T-helper 1 cell (primary cell): ENCODE measurements at places on chromosomes 6 and 20.
A peak's percentile ranks its signal among the peaks of the same experiment; 100 is the strongest.

- no peak for DNase-seq
These were observed 44.4 kb downstream of the TRAM2 start for GRCh38 chr6:52532457-52532856.

DNA sequence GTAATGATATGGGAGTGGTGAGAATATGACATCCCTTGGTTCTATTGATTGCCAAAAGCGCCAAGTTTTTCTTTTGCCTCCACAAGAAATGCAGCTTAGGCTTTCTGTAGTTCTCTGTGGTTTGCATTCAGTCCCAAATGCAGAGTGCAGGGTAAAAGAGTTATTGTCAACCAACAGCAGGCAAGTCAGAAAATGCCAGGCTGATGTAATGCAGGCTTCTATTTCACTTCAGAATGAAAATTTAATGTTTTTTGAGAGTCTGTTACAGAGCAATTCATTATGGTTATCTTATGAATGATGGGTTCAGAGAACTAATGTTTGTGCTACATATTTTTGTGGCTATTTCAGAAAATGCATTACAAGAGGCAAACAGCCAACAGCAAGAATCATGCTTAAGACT lies 293.5 kb downstream of the CENPW start:
- DNase-seq = no peak

GRCh38 chr20:60512443-60512842 lies 554.2 kb downstream of the CDH26 start:
- no peak for DNase-seq

DNA sequence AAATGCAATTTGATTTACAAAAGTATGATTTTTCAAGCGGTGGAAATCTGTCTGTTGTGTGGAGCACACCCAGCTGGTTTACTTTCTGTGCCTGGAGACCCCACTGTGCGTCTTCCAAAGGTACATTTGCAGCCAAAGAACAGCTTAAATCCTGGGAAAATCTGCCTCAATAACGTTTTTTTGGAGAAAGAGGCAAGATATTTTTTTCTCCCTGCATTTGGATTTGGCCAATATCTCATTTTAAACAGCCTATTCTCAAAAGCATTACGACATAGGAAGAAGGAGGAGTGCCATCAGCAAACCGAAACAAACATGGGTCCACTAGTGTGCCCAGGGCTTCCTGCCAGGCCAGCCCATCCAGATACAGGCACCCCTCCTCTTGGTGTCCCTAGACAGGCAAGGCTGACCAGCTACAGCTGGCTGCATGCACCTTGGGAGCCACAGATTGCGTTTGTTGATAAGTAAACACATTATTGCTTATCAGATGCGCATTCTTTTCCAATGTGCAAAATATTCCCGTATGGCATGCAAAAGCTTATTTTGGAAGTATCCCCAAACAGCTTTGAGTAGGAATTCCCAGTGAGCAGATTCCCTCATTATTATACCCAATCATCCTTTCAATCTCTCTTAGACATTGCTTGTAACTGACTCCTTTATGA lies 184.5 kb upstream of the MARCKS start:
- no peak for DNase-seq

GRCh38 chr20:37131486-37131885 lies 35.7 kb upstream of the RBL1 start:
- no peak for DNase-seq

DNA sequence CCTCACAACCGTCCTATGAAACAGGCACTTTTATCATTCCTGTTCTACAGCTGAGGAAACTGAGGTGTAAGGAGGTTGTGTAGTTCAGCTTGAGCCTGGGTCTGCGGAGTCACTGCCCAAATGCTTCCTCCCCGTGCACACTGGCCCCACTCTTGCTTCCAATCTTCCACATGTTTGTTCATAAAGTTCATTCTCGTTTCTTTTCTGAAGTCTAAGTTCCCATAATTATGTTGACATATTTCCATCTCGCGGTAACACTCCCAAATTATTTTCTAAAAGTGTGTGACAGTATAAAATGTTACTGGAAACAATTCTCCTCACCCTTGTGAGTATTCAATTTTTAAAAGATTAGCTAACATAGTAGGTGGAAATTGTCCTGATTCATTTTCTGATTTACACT lies 106.9 kb downstream of the SLC22A3 start:
- DNase-seq = no peak

DNA sequence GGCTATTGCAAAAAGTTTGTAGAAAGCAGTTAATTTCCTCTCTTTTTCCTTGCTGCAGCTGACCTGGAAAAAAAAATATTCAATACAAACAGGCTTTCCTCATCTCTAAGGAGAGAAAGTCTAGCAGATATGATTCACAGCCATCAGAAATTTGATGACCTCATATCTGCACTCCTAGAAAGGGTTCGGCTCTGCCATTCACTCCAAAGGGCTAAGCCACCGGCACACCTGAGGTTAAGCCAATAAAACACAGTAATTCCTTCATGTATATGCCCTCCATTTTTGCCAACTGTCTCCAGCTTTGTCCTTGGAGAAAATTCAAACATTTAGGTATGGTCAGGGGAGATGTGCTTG lies 18.7 kb upstream of the LY86 start:
- DNase-seq = no peak

- DNase-seq = no peak
These were observed 35.1 kb upstream of the SRPK1 start for GRCh38 chr6:35955970-35956369.

GRCh38 chr6:23647045-23647444 lies 479.0 kb upstream of the NRSN1 start:
- DNase-seq = no peak

GRCh38 chr6:42860036-42860435 lies 19.4 kb upstream of the RPL7L1 start:
- no peak for DNase-seq

- DNase-seq = no peak
These were observed 18.7 kb upstream of the CTAGE9 start for GRCh38 chr6:131729550-131729949.

GRCh38 chr6:74519163-74519562 lies 686.7 kb downstream of the COL12A1 start:
- DNase-seq = no peak

GRCh38 chr20:25985597-25985996 lies 288.9 kb upstream of the ZNF337 start:
- DNase-seq = no peak

DNA sequence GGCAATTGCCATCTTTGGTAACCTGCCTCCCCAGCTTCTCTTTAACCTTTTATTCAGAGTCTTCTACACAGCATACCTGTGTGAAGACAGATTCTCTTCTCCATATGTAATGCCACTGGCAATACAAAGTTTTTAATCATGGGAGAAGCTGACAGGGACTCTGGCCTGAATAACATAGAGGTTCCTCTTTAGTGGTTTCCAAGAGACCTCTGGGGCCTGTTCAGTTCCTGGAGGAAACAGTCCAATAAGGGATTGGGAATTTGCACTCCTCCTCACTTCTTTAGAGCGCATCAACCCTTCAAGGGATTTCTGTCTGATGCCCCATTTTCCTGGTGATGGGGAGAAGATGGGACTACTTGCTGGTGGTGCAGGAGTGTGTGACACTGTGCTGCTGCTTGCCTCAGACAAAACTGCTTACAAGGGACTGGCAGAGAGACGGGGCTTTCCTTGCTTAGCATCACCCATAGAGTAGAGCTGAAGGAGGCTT lies 1.4 kb downstream of the RIMS1 start:
- no peak for DNase-seq

DNA sequence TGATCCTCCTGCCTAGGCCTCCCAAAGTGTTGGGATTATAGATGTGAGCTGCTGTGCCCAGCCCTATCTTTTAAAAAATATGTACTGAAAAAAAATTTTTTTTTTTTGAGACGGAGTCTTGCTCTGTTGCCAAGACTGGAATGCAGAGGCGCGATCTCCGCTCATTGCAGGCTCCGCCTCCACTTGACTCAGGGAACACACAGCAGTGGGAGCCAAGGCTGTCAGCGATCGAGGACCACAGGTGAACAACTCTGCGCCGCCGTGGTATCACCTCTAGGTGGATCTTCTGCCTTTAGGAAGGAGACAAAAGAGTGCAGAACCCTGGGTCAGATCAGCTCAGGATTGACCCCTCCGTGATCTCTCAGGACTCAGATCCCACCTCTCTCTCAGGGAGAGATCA lies 13.7 kb downstream of the RAET1E start:
- DNase-seq = no peak

- DNase-seq = no peak
These were observed 55.5 kb downstream of the CD2AP start for GRCh38 chr6:47532981-47533585.

DNA sequence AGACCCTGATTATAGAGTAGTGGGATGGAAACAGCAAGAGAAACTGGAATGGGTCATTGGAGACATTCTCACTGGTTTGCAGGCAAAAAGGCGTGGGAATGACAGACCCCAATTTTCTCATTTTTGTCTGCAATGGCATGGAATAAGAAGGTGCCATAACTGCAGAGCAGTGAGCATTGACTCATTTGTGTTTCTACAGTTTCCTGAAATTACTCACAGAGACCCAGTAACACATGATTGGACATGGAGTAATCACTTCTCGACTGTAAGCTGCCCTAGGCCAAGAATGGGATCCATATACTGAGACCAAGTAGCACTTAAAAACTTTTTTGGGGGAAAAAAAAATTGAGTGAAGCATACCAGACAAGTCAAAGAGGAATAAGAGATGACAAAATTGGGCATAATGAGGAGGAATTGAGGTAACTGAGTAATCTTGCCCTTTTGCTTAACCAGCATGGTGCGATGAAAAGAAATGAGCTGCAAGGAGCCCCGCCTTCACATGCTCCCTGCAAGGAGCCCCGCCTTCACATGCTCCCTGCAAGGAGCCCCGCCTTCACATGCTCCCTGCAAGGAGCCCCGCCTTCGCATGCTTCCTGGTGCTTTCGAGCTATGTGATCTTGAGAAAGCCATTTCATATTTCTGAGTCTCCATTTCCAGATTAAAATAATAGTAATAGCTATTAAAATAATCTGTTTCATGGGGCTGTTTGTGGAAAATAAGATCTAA lies 44.1 kb downstream of the NHSL1 start:
- peak; percentile 79 for DNase-seq

GRCh38 chr6:149489967-149490366 lies 5.2 kb upstream of the ZC3H12D start:
- DNase-seq = no peak

GRCh38 chr6:7907159-7907558 lies 3.4 kb downstream of the TXNDC5 start:
- no peak for DNase-seq

- no peak for DNase-seq
These were observed 81.9 kb upstream of the PTPN1 start for GRCh38 chr20:50428097-50428828.

- no peak for DNase-seq
These were observed 1.0 kb downstream of the ARMH2 start for GRCh38 chr6:24797596-24798216.

DNA sequence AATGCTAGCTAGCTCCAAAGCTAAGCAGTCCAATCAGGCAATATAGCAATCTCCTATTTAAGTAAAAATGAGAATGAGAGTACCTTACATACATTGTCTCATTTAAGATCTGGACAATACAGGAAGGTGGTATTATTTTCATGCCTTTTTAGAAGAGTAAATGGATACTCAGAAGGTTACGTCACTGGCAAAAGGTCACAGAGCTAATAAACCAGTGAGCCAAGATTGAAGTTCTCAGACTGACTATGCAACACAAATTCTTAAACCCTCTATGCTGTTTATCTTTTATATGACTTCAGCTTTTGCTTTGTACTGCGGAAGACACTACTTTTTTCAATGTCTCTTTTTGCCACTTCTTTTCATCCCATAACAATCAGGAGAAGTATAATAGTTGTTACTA lies 135.2 kb upstream of the PRL start:
- DNase-seq = no peak

- DNase-seq = no peak
These were observed 207.2 kb upstream of the ECI2 start for GRCh38 chr6:4342407-4343137.

GRCh38 chr6:112225691-112226090 lies 28.7 kb downstream of the LAMA4 start:
- DNase-seq = no peak

DNA sequence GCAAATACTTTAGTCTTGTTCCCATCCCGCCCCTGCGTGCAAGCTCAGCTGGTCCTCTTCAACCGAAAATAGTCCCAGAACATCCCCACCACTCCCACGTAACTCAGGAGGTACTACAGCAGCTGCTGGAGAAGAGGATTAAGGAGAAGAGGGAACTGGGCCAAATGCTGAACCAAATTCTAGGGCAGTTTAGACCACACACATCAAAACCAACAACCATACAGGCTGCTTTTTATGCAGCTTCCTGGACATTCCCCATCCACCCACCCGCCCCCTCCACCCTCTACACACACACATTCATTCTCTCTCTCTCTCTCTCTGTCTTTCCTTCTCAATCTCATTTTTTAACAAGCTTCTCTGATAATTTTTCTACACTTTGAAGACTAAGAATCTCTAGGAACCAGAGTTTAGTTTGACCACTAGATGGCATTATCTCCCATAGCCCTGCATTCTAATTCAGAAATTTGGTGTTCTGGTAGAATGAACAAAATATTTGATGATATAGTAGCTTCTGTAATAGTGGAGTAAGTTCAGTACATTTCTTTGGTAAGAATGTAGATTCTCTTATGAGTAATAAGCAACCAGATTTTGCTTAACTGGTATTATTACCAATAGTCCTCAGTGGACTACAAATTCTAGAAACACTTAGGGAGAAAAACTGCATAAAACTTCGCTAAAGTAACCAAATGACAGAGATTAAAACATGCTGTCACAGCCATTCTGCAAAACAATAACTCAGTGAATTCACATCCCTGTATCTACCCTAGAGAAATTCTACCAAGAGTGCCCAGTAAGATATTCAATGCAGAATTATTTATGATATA lies 52.1 kb upstream of the BEND6 start:
- no peak for DNase-seq

DNA sequence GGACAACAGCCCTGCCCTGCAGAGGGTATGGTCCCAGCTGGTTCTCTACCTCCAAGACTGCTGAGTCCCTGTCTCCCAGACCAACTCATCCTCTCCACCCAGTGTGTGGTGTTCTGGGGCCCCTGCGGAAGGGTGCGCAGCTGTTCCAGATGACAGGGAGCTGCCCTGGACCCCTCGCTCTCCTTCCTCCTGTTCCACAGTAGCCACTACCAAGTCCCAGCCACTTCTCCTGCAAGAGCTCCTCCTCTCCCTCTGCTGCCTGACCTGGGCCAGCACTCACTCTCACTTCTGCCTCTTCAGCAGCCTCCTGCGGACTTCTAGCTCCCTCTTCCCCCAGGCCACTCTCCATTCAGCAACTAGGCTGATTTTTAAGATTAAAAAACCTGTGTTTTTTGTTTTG lies 40.1 kb upstream of the TMEM181 start:
- no peak for DNase-seq

- no peak for DNase-seq
These were observed 411.0 kb upstream of the AGPAT4 start for GRCh38 chr6:161684731-161685475.
